ENCODE measurements at places on chromosomes 2 and 18.

DNA sequence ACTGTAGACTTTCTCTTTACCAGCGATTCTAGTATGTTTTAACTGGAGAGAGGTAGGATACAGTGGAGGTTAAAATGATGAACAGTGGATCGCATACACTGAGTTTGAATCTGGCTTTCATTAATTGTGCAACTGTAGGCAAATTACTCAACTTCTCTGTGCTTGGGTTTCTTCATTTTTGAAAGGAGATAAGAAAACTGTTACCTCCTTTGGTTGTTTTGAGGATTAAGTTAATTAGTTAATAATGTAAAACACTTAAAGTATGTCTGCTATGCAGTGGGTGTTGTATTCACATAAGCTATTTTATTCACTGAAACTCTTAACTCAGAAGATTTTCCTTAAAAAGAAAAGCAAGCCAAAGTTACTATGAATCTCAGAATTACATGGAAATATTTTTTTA, 111.8 kb upstream of the CYP20A1 start:
- DNase-seq, result no peak

- DNase-seq, result no peak
These were observed 34.4 kb upstream of the PKDCC start for GRCh38 chr2:42013409-42013808.

DNA sequence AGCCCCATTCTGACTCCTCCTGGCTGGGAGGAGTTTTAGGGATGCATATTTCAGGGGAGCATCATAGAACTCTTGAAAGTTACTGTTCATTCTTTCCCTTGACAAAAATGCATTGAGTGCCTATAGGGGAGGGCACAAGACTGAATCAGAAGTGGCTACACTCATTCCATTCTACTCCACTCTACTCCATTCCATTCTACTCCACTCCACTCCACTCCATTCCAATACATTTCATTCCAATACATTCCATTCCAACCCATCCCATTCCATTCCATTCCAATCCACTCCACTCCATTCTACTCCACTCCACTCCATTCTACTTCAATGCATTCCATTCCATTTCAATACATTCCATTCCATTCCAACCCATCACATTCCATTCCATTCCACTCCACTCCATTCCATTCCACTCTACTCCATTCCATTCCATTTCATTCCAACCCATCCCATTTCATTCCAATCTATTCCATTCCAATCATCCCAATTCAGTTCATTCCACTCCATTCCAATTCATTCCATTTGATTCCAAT, 110.8 kb downstream of the LOXHD1 start:
- DNase-seq, result no peak

DNA sequence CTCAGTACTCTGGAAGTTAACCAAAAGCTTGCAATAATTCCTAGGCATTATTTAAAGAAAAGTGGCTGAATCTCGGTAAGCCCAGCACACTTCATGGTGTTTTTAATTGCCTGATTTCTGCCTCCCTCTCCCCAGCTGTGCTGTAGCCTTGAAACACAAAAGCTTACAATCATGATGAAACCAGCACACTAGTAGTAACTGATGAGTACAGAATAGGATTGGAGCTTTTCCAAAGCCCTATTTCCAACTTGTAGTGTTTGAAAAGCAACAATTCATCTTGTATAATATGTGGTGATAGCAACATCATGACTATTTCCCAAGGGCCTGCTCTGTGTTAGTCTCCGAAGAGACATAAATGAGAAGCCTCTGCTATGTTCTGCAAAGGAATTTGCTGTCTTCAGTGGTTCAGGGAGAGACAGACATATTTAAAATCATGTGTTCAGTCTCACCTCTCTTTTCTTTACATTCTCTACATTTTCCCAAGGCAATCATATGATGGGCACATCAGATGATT, 1015.0 kb downstream of the BCL11A start:
- no peak for DNase-seq

DNA sequence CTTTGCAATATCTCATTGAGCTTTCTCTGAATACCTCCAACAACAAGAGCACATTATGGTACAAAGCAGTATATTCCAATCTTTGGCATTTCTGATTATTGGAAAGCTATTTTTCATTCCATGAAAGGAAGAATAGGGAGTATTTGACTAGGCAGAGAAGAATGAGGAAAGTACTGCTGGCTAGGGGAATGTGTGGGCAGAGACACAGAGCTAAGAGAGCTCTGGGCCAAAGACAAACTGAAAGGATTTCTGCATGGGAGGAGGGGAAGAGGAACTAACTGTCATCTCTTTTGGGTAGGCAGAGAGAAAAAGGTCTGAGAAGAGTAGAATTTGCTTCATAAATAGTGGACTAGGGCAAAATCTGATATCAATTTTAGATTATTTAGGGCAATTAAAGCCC, 150.8 kb downstream of the CCDC85A start:
- DNase-seq, result no peak

GRCh38 chr2:163198007-163198406, 359.4 kb upstream of the KCNH7 start:
- DNase-seq, result no peak

- no peak for DNase-seq
These were observed 344.5 kb upstream of the TNP1 start for GRCh38 chr2:217204358-217204757.

- DNase-seq, result no peak
These were observed 72.4 kb downstream of the ZNF236 start for GRCh38 chr18:76894566-76895346.

- no peak for DNase-seq
These were observed 105.3 kb downstream of the PARD3B start for GRCh38 chr2:204650611-204651010.

DNA sequence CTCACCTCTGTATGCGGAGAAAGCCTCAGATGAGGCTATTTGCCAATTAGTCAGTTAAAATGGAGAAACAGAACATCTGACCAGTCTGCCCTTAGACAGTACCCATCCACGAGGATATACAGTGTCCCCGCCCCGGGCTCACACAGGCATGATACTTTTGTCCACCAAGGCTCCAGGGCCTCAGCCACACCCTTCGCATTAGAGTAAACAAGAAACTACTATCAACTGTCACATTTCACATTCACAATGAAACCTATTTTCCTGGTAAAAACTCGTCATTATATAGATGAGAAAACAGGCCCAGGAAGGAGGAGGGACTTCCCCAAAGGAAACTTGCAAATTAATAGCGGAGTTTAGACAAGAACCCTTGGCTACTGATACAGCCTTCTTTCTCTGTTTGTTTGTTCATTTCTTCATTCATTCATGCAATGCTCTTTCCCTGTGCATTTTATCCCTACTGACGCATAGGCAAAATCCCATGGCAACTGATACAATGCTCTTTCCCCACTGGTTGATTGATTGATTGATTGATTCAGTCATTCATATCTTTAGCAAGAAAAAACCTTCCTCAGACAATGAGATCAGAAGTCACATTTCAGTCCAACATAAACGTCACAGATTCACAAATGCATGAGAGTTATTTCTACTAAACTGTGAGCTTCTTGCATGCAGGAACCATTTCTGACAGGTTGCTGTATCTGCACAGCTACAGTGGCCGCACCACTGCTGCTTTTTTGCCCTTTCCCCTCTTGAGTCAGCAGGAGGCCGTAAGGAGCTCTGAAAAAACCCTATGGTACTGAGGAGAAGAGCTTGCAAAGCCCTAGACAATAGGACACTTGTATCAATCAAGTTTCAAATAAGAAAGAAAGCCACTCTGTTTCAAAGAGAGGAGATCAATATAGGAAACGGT, 777.1 kb downstream of the RNF144A start:
- DNase-seq, result no peak

GRCh38 chr18:77647472-77647871, 397.8 kb downstream of the GALR1 start:
- no peak for DNase-seq

DNA sequence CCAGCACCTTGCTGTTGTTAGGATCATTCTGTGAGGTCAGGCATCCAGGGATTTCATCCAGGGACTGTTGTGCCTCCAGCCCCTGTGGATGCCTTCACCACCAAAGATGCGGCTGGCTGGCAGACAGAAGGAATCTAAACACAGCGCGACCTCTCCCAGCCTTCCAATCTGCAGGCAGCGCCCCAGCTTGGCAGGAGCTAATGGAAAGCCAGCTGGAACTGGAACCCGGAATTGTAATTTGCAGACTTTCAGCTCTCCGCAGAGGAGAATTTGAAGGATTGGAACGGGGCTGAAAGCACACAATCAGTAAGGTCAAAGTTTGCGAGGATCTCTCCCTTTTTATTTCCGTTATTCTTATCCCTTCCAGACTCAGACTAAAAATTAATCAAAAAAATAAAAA, 127.8 kb downstream of the TRIB2 start:
- peak; percentile 65 for DNase-seq

DNA sequence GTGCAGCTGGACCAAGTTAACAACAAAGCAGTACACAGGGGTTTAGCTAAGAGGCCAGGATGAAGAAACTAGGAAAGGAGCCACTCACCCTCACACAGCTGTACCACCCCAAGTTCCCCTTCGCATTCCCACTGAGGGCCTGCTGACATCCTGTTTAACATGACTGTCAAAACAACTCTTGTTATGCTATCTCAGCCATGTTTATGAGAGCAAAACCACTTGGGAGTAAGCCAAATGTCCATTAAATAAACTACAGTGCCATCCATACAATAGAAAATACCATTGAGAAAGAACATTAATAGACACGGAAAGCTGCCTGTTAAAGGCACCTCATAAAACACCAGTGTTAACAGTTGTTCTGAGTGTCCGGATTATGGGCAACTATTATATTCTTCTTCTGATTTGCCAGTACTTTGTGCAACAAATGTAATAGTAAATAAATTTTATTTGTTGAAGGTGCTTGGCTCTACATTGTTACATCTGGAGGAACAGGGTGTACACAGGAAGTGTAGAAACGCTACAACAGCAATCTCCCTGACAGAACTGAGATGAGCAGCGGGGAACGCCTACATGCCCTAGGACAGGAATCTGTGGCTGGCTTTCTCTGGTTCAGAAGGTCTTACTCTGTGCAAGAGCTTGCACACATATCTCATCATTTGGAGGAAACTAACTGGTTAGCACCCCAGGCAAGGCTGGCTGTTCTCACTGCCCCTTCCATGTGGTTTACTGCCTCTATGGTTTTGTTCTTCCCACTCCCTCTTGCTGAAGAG, 85.6 kb downstream of the EHD3 start:
- no peak for DNase-seq

DNA sequence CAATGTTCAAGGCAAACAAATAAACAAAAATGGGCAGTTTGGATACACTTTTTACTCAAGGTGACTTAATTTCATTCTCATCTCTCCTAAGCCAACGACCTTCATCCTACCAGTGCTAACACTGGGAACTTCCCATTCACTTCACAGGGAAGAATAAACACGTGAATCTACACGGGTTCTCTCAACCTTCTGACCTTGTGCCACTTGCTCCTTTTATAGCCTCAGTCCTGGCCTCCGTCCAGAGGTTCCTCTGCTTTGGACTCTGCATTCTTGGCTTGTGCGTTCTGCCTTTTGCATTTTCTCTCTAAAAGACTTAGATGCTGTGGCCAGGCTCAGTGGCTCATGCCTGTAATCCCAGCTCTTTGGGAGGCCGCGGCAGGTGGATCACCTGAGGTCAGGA, 13.8 kb downstream of the ZNF2 start:
- no peak for DNase-seq

Data from right forelimb (tissue), 1 donor.